ENCODE measurements at places on chromosomes 2 and 18.
A peak's percentile ranks its signal among the peaks of the same experiment; 100 is the strongest.

DNA sequence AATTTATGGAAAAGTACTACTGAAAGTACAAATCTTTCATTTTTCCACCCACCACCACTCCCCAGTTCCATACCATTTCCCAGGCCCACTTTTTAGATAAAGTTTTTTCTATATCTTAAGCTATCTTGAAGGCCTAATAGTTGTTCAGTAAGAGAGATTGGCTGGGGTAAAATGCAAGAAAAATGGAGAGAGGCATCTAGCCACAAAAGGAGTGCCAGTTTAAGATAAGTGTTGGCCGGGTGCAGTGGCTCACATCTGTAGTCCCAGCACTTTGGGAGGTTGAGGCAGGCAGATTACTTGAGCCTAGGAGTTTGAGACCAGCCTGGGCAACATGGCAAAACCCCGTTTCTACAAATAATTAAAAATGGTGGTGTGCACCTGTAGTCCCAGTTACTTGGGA, 28.6 kb downstream of the NBEAL1 start:
- DNase-seq, result no peak

DNA sequence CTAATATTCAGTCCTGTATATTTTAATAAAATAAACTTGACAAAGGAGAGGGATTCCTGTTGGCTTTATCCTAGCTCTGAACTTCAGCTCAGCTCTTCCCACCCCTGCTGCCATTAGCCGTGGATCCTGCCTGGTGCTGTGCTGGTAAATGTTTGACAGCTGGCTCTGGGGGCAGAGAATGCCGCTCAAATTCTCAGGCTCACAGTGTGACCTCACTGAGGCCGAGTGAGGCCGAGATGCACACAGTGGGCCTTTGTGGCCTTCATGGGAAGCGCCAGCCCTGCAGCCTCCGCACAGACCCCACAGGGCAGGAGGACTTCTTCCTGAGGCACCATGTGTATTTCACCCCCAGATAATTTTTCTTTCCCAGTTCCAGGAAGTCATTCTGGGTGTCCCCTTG, 16.5 kb upstream of the FAHD2A start:
- DNase-seq, result peak; percentile 38

- no peak for DNase-seq
These were observed 137.0 kb downstream of the AGAP1 start for GRCh38 chr2:235630718-235631296.

GRCh38 chr2:21821672-21822227, 698.0 kb downstream of the TDRD15 start:
- no peak for DNase-seq

GRCh38 chr18:14106906-14107305, 25.3 kb downstream of the ZNF519 start:
- no peak for DNase-seq

- DNase-seq, result no peak
These were observed 2.7 kb upstream of the HSBP1L1 start for GRCh38 chr18:79961527-79962291.

GRCh38 chr2:232335859-232336215, 42.7 kb upstream of the ALPP start:
- peak; percentile 51 for DNase-seq

Data from tibial artery (tissue), 4 donors.